Right ventricle myocardium inferior (tissue), 1 donor: ENCODE measurements at places on chromosomes 4 and X. TPM values are rescaled to one million over a fixed set of nuclear protein-coding genes. Genes with fewer than 3 reads are reported as not detected.

DNA sequence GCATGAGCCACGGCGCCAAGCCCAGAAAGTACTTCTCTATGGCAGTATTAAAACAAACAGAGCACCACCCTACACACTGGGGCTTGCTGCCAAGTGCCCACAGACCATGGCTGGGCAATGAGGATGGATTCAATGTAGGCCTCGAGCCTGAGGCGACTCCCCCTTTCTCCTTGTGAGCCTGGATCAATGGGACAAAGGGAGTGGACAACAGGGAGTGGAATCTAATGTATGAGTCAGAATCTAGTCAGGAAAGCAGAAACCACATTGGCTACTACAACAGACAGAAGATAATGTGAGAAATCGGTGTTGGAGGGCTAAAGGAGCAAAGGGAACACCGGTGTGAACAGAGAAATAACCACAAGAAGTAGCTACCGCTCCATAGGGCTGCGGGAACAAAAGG lies 37.7 kb upstream of the OCIAD2 start:
- no peak for DNase-seq

GRCh38 chr4:37678624-37679023 lies 7.6 kb downstream of the RELL1 start:
- no peak for DNase-seq

DNA sequence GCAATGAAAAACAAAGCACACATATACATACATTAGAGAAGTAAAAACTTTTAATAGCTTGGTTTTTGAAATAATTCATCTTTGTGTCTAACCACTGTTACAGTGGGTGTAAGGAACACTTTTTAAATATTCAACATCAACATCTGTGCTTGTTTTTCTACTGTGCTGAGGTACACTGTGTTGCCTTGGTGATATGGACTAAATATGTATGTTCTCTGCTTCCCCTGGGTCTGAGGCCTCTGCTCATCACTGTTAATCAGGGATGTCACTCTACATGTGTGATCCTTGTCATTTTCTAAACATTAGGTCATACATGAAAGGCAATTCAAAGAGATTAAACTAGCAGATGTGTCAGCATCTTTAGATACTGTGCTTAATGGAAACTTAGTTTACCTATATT lies 10.9 kb downstream of the MCTS1 start:
- no peak for DNase-seq

DNA sequence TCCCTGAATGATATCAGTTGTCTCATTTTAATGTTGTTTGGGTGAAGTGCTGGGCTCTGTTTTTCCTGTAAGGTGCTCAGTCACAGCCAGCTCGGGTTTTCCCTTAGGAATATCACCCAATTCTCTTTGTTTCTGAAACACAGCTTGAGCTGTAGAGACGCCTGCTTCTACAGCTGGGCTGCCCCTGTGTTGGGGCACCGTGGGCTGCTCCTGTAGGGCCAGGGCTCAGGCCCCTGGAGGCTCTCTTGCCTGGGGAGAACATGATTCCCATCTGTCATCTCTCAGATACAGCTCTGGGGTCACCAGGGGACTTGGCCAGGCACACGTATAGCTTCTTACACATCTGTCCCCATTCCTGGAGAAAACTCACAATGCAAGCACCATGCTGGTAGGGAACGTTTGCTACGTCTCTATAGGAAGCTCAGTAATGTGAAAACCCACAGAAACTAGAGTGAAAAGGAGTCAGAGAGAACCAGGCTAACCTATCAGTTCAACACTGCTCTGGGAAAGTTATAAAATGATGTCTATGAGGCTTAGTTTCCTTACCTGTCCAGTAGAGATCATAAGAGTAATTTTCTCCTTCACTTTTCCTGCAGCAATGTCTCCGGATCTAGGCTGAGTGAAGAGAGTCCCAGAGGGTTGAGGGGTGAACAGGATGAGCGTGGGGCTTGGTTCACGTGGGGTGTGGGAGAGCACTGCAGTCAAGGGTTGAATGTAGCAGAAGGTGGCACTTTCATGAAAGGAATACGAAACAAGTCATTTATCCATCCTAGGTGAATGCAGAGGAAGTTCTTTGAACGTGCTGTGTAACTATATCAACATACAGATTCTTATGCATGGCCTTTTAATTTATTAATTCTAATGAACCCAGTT lies 14.5 kb downstream of the FHDC1 start:
- DNase-seq = no peak

DNA sequence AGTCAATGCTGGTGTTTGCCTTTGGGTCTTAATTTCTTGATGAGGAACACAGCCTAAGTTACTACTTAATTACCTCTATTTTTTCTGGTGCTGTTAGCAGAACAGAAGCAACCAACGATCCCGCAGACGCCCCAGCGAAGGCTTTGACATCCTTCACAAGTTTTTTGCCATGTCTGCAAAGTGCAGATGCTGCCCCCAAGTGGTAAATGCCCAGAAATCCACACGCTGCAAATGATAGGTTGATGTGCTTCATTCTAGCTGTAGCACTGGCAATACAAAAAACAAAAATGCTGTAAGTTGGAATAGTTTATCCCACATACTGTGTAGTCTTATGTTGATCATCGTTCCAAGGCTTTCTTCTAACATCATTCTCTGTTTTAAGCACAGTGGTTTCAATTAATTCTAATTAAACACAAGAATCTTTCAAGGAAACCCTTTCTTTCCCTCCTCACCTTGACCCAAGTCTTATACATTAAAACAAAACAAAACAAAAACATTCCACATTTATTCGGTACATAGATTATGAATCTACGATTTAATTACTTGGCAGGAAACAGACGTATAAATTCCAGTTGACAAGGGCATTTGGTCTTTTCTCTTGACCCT lies 1.2 kb downstream of the PNPLA4 start:
- no peak for DNase-seq

- DNase-seq = no peak
Measured at GRCh38 chr4:156764145-156764544, 207.5 kb downstream of the PDGFC start.

- DNase-seq = no peak
Measured at GRCh38 chr4:33073811-33074210, 2353.6 kb downstream of the PCDH7 start.

GRCh38 chrX:153973127-153974002 lies 811 bp downstream of the TMEM187 start:
- no peak for DNase-seq

GRCh38 chr4:179585761-179586160 lies 2143.5 kb upstream of the AGA start:
- no peak for DNase-seq

DNA sequence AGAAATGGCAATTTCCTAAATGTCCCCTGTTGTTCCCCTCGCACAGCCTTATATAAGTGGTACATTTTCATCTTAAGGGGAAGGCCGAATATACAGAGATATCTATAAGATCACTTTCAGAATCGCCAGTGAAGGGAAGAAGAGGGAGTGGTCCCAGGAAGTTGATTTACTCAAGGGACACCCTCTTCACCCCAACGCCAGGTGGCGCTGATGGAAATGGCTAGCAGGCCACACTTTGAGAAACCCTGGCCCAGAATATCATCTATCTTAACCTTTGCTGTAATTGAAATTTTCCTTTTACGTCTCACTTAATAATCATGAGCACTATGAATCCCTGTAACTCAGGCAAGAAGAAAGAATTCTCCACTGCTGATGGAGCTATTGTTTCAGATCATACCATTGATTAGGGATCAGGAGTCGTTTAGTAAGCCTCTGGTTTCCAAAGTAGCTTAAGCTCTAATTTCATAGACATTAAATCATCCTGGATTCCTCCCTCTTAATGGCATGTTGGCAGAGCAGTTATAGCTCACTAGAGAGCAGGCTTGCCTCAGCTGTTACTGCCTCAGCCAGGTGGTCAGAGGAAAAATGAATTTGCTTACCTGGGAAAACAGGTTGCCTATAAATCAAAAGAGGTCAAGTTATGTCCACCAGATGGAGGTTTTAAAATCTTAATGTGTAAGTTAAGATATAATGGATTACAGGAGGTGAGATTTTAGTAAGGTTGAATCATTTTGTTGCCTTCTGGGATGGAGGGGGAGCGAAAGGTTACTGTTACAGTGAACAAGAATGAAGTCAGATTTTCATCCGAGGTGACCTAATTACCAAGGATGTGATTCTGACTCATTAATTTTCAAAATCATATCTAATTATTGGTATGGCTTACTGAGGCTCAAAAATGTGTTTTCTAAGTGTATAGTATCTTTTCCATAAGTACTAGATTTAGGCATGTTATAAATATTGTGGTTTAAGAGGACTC lies 941.2 kb upstream of the TENM3 start:
- no peak for DNase-seq

DNA sequence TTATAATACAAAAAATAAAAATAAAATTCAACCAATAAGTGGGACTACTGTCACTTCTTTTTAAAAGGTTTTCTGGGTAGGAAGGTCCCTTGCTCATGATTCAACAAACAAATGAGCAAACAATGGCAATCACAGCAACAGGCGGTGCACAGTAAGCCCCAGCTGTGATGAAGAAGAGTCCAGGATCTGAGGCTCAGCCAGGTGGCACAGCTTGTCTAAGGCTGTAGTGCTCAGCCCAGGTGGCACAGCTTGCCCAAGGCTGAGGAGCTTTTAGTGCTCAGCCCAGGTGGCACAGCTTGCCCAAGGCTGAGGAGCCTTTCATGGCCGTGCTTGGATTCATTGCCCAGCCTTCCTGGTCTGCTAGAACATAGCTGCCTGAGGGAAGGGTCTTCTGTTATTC lies 75.0 kb downstream of the ZFYVE28 start:
- peak; percentile 34 for DNase-seq

- DNase-seq = no peak
Measured at GRCh38 chrX:124415115-124415800, 68.9 kb downstream of the SH2D1A start.

- DNase-seq = no peak
Measured at GRCh38 chr4:102008711-102009110, 218.2 kb downstream of the BANK1 start.

DNA sequence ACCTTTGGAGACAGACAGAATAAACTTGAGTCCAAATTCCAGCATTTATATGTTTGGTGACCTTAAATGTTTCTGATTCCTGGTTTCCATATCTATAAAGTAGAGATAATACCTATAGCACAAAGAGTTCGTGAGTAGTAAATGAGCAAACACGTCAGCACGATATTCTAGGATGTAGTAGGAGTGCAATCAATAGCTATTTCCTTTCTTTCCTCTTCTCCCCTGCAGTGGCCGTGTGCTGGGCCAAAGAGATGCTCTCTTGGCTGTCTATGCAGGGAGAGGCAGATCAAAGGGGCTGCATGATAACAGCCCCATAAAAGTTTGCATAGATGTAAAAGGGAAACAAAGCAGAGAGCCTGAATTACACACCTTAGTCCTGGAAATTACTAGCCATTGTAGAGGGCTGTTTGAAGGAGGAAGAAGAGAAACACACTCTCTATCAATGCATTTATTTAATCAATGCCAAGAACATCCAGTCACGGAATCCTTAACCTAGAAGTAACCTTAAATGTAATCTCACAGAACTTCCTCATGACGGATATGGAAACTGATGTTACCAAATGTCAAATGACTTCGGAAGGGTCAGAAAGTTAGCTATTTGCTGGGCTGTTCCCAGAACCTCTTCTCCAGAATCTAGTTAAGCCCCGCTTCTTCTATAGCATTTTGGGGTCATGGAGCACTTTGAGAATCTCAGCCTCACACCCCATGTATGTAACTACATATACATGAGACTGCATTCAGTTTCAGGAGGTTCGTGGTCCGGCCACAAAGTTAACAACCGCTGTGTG lies 35.5 kb upstream of the PLAC8 start:
- DNase-seq = no peak

DNA sequence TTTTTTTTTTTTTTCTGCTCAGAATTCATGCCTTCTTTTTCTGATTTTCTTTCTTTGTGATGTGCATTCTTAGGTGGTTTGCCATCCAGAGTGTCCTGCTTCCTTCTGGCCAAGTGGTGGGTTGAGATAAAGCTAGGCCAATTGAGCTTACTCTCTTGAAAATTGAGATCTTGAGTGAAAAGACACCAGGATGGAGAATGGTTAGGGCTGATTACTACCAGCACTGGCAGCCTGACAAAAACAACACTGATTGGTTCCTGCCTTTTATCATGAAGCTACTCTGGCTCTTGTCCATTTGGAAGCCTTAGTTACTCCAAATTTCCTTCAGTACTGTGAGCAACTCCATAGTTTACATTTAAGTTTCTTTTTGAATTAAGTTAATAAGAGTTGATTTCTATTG lies 404.0 kb downstream of the PPARGC1A start:
- no peak for DNase-seq

- DNase-seq = no peak
Measured at GRCh38 chr4:52641854-52642563, 17.1 kb downstream of the USP46 start.

GRCh38 chr4:177100307-177100706 lies 209.4 kb upstream of the NEIL3 start:
- DNase-seq = no peak

- DNase-seq = no peak
Measured at GRCh38 chr4:128307123-128307571, 19.5 kb upstream of the PGRMC2 start.

DNA sequence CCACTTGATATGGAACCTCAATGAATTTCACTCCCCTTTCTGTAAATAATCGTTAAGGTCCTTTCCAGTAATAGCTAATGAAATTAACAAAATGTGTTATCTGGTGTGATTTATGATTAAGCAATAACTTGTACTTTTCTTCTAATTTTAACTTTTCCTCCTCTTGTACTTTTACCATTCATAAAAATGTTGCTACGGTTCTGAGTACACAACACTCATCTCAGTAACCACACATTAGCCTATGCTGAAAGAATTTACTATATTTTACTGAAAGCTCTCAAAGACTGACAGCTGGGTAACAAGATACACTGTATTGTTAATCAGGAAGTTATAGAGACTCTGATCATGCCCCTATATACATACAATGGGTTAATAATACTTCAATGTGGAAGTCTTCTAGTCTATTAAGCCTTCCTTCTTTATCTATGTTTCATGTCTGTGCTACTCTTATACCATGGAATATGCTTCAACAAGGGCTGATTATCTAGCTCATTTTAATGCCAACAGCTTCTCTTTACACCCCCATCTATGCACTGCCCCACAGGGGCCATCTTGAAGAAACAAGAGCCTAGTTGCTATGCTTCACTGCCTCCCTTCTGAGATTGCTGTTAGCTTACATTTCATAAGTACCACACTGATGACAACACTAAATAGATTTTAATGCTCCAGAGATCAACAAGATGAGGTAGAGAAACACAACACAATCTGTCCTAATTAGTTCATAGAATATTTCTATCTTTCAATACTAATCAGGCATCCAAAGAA lies 39.1 kb downstream of the LAMP2 start:
- no peak for DNase-seq

DNA sequence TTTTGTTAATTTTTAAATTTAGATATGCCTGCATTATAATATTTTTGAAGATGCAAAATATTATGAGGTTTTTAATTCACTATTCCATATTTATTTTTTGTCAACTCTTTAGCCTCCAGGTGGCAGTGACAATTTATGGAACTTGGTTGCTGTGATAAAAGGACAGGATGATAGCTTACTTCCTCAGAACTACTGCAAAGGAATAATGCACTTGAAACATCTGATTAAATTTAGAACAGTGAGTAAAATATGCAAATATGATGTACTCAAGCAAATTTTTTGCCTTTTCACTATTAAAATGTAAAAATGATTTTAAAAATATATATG lies 45.1 kb downstream of the SPATA4 start:
- DNase-seq = no peak

- no peak for DNase-seq
Measured at GRCh38 chr4:1336088-1336491, 10.9 kb upstream of the UVSSA start.

The SLC10A4 gene
- not detected for total RNA-seq

The FRG1 gene
- total RNA-seq = 38.4 TPM

The OTC gene
- total RNA-seq = not detected

The USP17L12 gene
- total RNA-seq = not detected

The RPL39 gene
- total RNA-seq = 1,140 TPM

The KIF4A gene
- total RNA-seq = 0.84 TPM

The STAP1 gene
- not detected for total RNA-seq

The CYSLTR1 gene
- 0.92 TPM for total RNA-seq

The RHOH gene
- total RNA-seq = 0.54 TPM

The APLN gene
- 16.8 TPM for total RNA-seq
